Fibroblast of skin of abdomen (primary cell): ENCODE measurements at places on chromosomes 6 and 20.

GRCh38 chr20:19893356-19893755 is 123.8 kb upstream of the NAA20 start:
- no peak for DNase-seq

DNA sequence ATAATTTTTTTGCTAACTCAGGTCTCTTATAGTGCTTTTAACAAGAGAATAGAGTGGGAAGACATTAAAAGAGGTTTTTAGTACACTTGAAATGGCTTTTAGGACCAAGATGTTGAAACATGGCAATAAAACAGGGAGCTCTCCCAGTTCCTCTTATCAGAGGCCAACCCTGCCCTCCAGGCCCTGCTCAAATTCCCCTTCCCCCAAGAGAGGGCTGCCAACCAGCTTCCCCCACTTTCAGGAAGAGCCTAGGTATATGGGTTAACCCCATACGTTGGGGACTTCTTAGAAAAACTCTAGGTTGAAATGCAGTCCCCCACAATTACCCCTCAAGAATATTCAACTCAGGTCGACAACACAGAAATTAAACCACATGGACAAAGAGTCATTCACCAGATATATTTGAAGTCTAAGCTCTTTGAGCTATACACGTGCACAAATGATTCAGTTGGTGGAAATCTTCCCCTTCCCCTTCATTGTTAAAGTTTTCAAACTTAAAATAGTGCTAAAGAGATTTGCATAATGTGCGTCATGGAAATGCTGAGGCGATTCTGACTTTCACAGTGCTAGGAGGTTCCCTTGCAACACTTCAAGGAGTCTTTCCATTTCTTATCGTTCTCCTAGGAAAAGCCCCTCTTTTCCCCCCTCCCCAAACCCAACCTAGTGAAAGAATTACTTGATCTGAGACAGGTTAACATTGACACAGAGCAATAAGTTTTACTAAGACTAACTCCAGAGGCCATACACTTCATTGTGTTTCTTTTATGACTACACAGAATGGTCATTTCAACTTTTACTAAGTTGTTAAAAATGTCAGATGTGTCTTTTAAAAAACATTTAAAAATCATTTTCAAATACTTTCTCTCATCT is 49.8 kb upstream of the ENPP5 start:
- no peak for DNase-seq

DNA sequence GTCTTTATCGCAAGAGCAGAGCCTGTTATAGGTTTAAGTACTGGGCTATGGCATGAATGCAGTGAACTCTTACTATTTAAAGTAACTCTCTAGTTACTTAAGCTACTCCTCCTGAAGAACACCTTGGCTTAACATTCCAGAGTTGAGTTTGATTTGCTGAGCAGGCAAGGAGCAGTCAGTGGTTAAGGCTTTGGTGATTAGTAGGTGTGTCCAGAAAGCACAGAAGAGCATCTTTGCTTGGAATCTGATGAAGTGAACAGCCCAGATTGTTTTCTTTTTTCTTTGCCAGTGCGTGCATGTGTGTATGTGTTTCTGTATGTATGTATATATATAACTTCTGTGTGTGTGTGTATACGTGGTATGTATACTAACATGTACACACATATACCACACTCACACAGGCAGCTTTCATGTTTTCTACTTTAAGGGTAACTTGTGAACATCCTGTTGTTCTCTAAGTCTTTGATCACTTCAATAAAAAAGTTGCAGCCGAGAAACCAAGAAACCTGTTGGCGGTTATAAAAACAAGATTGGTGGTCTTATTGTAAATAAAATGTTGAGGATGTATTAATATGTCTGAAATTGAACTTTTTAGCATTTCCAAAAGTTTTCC is 56.2 kb upstream of the TULP4 start:
- no peak for DNase-seq

GRCh38 chr6:145823328-145823944 is 8.8 kb upstream of the FBXO30 start:
- DNase-seq = no peak

DNA sequence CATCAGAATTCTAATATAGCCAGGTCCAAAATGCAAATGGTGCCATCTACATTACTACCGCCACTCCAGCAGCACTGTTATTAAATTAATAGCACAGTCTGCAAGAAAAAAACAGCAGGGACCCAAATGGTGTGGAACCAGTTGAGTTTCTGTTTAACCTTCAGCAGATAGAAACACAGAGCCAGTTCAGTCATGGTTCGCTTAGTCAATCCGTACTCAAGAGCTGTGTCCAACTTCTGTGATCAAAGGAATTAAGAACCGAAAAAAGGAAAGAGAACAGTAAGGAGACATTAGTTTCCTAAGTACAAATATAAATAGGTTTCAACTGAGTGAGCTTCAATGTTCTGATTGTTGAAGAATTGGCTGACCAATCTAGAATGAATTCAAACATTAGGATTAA is 107.7 kb downstream of the TRDN start:
- no peak for DNase-seq

DNA sequence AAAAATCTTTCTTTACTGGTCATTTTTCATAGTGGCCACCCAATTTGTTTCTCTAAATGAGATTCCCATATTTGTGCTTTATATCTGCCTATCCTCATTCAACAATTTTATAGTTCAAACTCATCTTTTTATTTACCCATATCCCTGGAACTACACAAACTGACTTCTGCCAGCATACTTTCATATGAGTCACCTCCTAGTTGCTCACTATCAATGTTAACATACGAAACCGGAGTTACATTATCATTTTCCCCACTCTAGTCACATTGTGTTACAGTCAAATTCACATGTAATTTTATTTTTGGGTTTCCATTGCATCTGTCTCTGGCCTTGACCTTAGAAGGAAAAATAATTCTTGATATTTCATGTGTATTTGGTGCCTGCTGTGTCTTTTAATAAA is 499.4 kb downstream of the MAFB start:
- peak; percentile 16 for DNase-seq

GRCh38 chr20:46339037-46339436 is 30.7 kb upstream of the CDH22 start:
- no peak for DNase-seq

DNA sequence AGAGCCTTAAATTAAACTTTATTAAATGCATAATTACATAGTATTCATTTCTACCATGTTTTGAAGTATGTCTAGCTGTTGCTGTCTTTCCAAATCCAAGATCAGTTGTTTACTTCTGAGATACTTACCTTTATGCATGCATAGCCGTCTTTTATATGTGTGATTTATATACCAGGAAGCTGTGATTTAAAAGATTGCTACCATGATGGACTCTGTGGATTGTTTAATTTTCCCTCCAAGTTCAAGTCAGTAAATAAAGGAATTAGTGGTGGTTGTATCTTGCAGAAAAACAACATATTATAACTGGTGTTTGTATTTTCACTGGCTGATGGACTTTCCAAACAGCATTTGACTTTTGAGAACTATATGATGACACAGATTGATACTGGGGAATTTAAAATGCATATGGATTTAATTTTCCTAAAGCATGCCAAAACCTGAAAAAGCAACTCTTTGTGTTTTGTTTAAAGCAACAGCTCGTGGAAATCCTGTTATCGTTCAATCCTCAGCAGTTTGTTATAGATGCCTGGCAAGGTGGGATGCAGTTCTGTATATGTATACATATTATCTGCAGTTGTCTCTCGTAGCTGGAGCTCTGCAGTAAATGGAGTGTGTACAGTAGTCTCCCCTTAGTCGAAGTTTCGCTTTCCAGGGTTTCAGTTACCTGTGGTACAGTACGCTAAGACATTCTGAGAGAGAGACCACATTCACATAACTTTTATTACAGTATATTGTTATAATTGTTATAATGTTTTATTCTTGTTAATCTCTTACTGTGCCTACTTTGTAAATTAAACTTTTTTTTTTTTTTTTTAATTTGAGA is 77.1 kb downstream of the CBFA2T2 start:
- DNase-seq = no peak

DNA sequence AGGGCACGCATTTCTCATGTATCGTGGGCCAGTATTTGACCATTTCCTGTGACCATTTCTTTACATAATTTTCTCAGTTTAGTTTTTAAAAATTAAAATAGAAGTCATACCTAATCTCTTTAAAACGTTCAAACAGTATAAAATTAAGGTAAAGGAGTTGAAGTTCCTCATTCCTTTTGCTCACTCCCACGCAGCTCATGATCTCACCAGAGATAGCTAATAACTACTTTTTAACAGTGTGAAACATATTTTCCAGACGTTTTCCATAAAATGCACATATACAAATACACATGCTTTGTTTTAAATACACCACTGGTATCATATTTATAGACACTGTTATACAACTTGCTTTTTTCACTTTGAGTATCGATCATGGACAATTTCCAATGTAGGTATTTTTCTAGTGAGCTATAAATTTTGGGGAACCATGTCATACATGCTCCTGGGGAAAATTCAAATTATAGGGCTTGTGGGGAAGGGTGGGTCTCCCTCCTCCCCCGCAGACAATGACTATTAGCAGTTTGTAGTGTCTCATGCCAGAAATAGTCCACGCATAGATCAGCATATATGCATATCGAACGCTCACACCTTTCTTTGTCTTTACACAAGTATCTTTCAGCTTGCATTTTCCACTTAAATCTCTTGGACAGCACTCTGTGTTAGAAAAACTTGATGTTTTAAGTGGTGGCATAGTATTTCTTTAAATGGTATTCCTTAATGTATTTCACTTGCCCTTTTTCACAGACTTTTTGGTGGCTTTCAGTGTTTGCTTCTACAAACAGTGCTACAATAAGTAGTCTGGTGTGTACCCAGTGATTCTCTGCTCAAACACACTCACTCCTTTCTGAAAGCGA is 145.5 kb upstream of the ZNF217 start:
- peak; percentile 58 for DNase-seq

DNA sequence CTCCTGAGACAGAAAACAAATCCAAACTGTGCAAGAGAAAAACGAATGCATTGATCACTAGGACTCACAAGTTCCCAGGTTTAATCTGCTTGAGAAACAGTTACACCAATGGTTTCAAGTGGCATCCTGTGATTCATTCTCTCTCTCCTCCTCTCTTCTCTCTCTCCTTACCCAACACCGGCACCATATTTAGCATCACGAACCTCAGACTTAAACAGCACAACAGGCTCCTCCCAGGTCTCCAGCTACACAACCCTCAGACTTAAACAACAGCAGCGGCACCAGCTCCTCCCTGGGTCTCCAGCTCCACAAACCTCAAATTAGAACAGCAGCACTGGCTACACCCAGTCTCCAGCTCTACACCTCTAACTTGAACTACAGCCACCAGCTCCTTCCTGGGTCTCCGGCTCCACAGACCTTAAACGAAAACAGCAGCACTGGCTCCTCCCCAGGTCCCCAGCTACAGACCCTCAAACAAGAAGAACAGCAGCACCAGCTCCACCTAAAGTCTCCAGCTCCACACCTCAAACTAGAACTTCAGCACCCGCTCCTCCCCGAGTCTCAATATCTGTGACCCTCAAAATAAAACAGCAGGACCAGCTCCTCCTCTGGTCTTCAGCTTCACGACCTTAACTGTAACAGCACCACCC is 355.9 kb downstream of the PREX1 start:
- no peak for DNase-seq

GRCh38 chr20:63158845-63159244 is 57.1 kb downstream of the YTHDF1 start:
- no peak for DNase-seq

DNA sequence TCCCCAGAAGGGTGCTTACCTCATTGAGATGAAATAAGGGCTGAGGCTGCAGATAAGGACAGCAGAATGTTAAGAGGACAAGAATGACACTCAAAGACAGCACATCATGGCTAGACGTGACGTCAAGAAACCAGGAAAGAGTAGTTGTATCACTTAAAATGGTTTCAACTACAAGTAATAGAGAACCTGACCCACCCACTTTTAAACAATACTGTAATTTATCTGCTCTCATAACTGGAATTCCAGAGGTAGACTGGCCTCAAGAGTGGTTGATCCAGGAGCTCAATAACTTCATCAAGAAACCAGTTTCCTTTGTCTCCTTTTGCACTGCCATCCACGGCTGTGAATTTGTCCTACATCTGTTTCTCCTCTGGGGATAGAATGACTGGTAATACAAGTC is 187.1 kb downstream of the EYA4 start:
- no peak for DNase-seq

- peak; percentile 61 for DNase-seq
These were observed 1.1 kb downstream of the MGME1 start for GRCh38 chr20:17969884-17970409.

DNA sequence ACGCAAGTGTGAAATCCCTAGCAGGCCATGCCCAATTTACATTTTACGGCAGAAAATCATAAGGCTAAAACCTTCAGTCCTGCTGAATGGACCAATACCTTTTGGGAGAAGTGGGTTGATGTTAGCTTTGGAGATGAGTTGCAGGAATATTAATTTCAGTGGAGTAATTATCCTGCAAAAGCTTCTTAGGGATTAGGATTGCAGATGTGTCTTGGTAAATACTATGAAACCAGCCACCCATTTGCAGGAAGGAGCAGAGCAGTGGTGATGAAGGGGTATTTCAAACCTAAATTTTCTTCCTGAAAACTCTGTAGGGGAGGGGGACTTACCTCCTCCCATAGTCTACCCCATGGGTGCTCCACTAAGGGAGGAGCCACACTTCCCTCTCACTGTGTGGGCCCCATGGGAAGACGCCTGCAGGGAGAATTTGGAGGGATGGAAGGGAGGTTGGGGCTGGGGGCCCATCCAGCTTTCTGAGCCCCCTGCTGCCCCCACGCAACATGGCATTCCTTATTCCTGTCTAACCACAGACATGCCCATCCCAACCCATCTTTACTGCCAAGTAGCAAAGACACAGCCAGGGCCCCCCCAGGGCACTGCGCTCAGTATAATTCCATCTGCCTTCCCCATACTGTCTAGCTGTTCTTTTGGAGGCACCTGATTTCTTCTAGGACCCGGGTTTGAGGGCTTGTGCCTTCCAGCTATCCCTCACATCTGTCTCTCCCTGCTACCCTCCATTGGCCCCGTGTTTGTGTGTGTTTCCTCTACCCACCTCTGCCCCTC is 14.6 kb upstream of the UQCC2 start:
- no peak for DNase-seq

DNA sequence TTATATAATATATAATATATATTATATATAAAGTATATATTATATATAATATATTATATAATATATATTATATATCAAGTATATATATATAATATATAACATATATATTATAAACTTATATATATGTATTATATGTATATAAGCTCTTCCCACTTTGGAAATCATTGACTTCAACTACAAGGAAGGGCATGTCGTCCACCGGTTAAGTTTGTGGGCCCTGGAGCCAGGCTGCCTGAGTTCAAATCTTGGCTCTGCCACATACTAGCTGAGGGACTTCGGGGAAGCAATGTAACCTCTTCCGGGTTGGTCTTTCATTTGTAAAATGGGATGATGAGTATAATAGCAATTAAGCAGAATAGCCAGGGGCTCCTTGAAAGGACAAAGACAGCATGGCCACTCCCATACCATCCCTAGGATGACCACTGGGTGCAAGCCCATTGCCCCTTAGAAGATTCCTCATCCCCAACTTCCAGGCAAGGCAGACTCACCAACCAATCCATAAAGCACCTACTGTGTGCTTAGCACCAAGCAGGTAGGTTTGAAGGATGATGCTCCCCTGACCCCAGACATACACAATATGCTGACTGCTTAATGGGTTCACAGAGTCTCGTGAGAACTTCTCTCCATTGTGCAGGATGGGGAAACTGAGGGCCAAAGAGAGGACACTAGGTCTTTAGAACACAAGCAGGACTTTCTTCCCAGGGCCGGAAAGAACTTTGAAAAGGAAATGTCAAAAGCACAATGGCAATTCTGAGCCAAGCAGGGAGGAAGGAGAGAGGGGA is 163.2 kb downstream of the MRPL14 start:
- no peak for DNase-seq
